Suppressor macrophage (primary cell): ENCODE measurements at places on chromosomes 5 and 9.

DNA sequence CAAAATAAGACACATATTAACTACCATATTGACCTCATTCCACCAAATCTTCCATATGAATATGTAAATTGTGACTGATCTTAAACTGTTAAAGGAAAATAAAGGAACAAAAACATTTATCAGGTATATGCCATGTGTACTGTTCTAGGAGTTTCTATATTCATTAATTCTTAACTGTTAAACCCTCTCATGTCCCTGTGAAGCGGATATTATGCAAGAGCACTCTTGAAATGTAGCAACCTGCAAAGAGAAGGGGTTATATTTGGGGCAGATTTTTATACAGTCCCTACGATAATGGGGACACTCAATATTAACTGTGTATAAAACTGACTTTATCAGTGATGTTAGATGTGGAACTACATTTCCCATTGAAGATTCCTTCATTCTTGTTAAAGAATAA, 184.9 kb upstream of the OR13F1 start:
- DNase-seq: no peak

- no peak for DNase-seq
Measured at GRCh38 chr9:76626980-76627379, 137.3 kb upstream of the PCA3 start.

- DNase-seq: no peak
Measured at GRCh38 chr5:102834438-102834964, 79.4 kb downstream of the PAM start.

DNA sequence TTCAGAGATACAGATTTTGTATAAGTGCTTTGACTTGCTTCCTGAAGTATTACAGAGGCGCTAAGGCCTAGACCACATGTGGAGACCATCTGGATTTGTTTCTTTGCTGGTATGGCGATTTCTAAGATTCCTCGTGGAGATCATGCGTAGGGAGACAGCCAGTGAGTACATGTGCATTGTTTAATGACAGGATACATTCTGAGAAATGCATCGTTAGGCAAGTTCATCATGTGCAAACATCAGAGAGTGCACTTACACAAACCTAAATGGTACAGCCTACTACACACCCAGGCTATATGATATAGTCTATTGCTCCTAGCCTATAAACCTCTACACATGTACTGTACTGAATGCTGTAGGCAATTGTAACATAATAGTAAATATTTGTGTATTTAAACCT, 16.5 kb upstream of the CEP120 start:
- no peak for DNase-seq

GRCh38 chr9:6409811-6410210, 3.2 kb upstream of the UHRF2 start:
- no peak for DNase-seq

DNA sequence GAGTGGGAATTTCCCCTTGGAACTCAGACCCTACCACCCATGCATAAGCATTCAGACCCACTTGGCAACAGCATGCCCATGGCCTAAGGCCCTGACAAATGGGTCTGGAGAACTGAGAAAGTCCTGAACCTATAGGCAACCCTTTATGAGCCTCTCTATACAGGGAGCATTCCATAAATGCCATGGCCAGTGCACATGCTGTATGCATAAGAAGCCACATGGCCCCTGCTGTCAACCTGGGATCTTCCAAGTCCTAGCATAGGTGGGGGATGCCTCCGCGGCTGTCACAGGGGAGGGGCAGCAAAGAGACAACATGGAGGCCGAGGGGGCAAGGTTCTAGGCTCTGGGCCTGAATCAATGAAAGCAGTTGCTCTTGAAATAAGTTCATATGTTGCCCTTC, 8.2 kb upstream of the NIPAL4 start:
- no peak for DNase-seq
